ENCODE measurements at places on chromosomes 6 and 20. TPM values are rescaled to one million over a fixed set of nuclear protein-coding genes. Genes with fewer than 3 reads are reported as not detected.

GRCh38 chr6:5250911-5251310 is 9.8 kb downstream of the LYRM4 start:
- no peaks in the 10 kb centered on the region for H3K27me3 ChIP-seq
- H3K4me3 ChIP-seq: no peak overlapping the region
- no peak overlapping the region for H3K27ac ChIP-seq
- H3K4me1 ChIP-seq: no peaks in the 10 kb centered on the region
- DNase-seq: no peak
- H3K36me3 ChIP-seq: peaks cover 11% of the 10 kb centered on the region

SPATS1 gene
- total RNA-seq: not detected

DNA sequence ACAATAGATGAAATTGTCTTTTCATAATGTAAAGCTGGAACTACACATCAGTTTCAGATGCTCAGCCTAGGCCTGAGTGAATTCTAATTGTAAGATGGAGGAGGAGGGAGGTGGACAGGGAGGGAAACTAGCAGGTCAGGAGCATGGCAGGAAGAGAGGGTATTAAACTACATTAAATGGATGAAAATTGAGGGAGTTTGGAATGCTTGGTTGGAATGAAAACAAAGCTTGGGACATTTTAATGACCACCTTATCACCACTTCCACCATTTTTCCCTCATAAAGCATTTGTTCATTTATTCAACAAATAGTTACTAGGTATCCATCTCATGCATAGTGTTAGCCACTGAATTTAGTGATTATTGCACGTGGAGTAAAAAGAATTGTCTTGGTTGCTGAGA is 65.0 kb downstream of the KIZ start:
- H3K27me3 ChIP-seq: no peaks in the 10 kb centered on the region
- no peak overlapping the region for H3K4me3 ChIP-seq
- no peak overlapping the region for H3K27ac ChIP-seq

DNA sequence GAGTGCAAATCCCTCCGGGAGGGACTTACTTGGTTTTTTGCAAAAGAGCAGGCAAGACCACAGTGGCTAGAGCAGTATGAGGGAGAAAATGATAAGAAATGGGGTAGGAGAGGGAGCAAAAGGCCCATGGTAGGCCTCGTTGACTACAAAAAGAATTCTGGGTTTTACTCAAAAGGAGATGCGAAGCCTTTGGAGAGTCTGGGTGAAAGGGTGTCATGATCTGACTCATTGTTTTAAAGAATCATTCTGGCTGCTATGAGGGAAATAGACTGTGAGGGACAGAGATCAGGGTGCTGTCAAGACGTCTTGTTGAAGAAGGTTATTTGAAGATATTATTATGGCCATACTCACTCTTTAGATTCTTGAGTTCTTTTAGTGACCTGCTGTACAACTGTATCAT is 13.0 kb downstream of the TBC1D32 start:
- H3K4me3 ChIP-seq: no peak overlapping the region
- no peak for DNase-seq
- no peak overlapping the region for H3K27ac ChIP-seq

DNA sequence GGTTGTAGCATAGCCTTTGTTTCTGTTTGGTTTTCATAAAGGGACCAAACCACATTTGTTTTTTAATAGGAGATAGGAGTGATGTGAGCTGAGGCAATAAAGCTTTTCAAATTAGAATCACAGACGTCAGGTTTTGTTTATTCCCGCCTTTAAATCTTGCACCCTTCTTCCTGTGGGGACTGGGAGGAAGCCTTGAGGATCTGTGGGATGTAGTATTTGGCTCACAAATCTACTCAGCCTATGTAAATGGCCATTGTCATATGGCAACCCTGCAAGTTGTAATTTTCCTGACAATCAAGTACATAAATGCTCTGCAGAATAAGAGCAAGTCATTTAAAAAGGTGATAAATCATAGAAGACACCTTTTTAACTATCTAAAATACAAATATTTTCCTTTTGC is 110.4 kb downstream of the ADGRG6 start:
- no peak for DNase-seq
- no peak overlapping the region for H3K4me3 ChIP-seq
- H3K27me3 ChIP-seq: no peaks in the 10 kb centered on the region
- peaks cover 31% of the 10 kb centered on the region for H3K4me1 ChIP-seq

GRCh38 chr20:50277064-50277415 is 86.4 kb downstream of the CEBPB start:
- H3K36me3 ChIP-seq: no peaks in the 10 kb centered on the region
- no peak overlapping the region for H3K4me3 ChIP-seq
- H3K27me3 ChIP-seq: no peaks in the 10 kb centered on the region
- no peak for DNase-seq
- peaks cover 21% of the 10 kb centered on the region for H3K4me1 ChIP-seq

GRCh38 chr20:47356220-47356525 is 326 bp downstream of the ZMYND8 start:
- peaks cover 50% of the 10 kb centered on the region for H3K4me1 ChIP-seq
- H3K4me3 ChIP-seq: no peak overlapping the region
- H3K27me3 ChIP-seq: no peaks in the 10 kb centered on the region
- DNase-seq: no peak

- H3K36me3 ChIP-seq: no peaks in the 10 kb centered on the region
- peaks cover 9% of the 10 kb centered on the region for H3K4me1 ChIP-seq
- no peak overlapping the region for H3K27ac ChIP-seq
- no peak for DNase-seq
- H3K27me3 ChIP-seq: no peaks in the 10 kb centered on the region
- H3K4me3 ChIP-seq: no peak overlapping the region
Measured at GRCh38 chr6:52303178-52303577, 18.6 kb upstream of the MCM3 start.

LPA gene
- not detected for total RNA-seq

GRCh38 chr6:79713701-79714322 is 82.7 kb downstream of the SH3BGRL2 start:
- H3K27me3 ChIP-seq: peaks cover 31% of the 10 kb centered on the region
- no peak for DNase-seq
- H3K36me3 ChIP-seq: no peaks in the 10 kb centered on the region
- H3K4me1 ChIP-seq: no peaks in the 10 kb centered on the region

DNA sequence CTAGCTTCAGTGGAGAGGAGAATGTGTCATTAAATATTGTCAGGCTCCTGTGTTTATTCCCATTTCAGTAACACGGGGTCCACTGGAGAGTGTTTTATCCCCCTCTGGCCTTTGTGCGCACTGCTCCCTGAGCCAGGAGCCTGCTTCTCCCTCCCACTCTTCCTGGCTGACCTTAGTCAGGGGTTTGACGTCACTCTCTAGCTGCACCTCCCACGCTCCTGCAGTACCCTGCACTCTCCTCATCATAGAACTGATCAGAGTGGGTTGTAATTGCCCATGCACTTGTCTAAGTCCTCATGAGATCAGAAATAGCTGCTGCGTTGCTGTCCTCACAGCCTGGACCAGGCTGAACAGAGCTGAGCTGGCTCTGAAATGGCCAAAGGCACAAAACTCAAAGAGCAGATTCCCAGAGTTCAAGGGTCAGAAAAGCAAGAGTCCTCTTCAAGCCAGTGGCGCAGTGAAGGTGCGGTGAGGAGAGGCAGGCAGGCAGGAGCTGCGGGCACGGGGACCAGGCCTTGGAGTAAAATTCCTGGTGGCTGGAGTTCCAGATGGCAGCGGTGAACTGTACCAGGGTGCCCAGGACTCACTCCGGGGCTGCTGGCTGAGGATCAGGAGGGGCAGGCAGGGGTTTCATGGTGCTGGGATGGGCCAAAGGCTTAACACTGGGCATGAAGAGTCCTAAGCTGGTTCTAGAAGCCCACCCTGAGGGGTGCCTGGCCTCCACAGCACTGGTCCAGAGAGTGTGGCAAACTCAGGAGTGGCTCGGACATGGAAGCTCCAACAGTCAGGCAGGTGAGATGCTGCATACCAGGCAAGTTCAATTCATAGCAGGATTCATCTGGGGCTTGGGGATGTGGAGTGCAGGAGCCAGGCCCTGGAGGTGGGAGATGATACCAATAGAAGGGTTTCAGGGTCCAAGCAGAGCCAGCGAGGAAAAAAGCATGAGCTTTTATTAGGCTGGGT is 170.9 kb downstream of the SCP2D1 start:
- H3K4me3 ChIP-seq: no peak overlapping the region
- H3K27ac ChIP-seq: no peak overlapping the region
- no peaks in the 10 kb centered on the region for H3K27me3 ChIP-seq

MC3R gene
- total RNA-seq: not detected

DNA sequence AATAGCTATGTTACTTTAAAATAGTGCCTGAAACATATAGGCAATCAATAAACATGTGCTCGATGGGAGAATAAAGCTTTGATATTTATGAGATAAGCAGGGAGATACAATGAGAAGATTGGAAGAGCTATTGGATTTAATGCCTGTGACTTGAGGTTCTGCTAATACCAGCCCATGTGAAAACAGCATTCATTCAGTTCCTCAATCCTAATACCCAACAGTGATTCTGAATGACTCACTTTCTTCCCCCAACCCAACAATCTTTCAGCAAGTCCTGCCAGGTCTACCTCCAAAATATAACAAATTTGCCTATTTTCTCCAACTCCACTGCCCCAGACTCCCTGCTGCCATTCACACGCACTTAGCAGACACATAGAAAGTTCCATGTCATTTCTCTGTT is 26.6 kb upstream of the KLHL31 start:
- no peak overlapping the region for H3K27ac ChIP-seq
- no peak for DNase-seq
- H3K4me1 ChIP-seq: no peaks in the 10 kb centered on the region
- H3K27me3 ChIP-seq: no peaks in the 10 kb centered on the region
- no peaks in the 10 kb centered on the region for H3K36me3 ChIP-seq

ADTRP gene
- not detected for total RNA-seq

DNA sequence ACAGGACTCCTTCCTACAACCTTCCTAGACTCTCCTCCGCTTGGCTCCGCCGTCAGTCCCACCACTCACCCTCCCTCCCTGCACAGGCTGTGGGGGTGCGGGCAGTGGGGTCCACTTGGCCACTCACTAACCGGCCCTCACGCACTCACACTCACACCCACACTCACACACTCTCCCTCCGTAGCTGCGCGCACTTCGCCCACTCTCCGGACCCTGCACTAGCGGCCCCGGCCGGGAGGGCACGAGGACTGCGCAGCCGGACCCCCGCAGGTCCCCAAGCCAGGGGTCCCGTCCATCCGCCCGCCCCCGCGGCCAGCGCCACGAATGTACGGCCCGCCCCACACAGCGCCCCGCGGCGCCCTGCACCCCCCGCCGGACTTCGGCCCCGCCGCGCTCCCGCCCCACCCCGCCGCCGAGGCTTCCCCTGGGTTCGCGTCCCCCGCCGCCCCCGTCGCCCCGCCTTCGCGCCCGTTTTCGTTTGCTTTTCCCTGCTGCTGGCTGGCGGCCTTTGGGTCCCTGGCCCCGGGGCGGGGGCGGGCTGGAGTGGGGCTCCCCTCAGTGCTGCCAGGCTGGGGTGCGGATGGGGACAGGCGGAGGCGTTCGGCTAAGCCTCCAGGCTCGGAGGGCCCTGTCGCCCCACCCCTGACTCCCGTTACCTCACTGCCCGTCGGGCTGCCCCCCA is 23.0 kb upstream of the SLC22A7 start:
- H3K27ac ChIP-seq: no peak overlapping the region
- peaks cover 14% of the 10 kb centered on the region for H3K4me1 ChIP-seq
- DNase-seq: no peak
- H3K4me3 ChIP-seq: peak overlapping the region; percentile 63

DNA sequence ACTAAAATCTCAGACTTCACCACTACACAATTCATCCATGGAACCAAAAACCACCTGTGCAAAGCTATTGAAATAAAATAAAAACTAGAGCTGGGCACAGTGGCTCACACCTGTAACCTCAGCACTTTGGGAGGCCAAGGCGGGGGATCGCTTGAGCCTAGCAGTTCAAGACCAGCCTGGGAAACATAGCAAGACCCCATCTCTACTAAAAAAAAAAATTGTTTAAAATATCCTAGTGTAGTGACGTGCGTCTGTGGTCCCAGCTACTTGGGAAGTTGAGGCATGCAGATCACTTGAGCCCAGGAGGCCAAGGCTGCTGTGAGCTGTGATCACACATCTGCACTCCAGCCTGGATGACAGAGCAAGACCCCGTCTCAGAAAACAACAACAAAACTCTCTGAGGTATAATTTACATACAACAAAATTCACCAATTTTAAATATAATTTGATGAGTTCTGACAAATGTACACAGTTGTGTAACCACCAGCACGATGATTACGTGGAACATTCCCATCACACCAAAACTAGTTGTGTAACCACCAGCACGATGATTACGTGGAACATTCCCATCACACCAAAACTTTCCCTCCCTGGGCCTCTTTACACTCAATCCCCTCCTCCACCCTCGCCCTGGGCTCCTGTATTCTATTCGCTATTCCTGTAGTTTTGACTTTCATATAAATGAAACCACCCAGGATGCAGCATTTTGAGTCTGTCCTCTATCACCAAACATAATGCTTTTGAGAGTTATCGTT is 107.5 kb downstream of the TAF4 start:
- H3K27me3 ChIP-seq: no peaks in the 10 kb centered on the region
- H3K36me3 ChIP-seq: no peaks in the 10 kb centered on the region
- peak; percentile 25 for DNase-seq
- H3K27ac ChIP-seq: no peak overlapping the region
- H3K4me1 ChIP-seq: peaks cover 29% of the 10 kb centered on the region

DNA sequence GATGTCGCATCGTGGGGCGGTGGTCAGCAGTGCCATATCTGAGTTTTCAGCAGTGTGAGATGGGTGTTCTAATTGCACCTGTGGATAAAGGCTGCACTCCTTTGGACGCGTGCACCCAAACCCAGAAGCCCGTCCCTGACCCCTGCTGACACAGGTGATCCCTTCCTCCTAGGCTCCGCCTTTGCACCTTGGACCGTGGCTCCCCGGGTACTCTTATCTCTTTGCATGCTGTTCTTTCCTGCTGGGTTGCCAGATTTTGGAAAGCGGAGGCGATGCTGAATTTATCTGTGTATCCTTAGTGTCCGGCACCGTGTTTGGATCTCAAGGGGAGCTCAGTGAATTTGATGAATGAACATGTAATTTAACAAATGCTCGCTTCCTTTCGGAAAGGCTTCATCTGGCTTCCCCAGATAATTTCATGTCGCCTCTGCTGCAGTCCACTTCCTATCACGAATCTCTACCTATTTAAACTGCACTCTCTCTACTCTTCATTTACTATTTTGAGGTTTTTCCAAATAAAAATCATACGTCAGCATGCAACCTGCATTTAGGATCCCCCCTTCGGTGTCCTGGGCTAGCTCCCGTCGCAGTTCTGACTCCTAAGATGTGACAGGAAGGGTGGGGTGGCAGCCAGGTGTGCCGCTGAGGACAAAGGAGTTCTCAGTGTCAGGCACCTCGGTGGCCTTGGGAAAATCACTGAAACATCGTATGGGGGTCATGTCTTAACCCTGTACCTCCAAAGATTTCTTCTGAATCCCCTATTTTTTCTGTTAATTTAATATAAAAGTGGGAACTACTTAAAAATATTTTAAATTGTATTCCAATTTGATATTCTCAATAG is 753 bp upstream of the PERP start:
- no peaks in the 10 kb centered on the region for H3K36me3 ChIP-seq
- peak overlapping the region; percentile 82 for H3K4me3 ChIP-seq
- peaks cover 16% of the 10 kb centered on the region for H3K27me3 ChIP-seq
- peaks cover 26% of the 10 kb centered on the region for H3K4me1 ChIP-seq
- no peak for DNase-seq

Measured in osteocyte (in vitro differentiated cells).